Activated T-helper 1 cell treated with anti-CD3 and anti-CD28 coated beads, Interleukin-12 subunit alpha, Interleukin-12 subunit beta, Interleukin-2, Interleukin-4 antibody, amounts not matched to agents 30 ng/mL and 10 ng/mL and 1 ng/mL, durations not matched to agents 14 hours and 24 hours and 36 hours (primary cell): ENCODE measurements at places on chromosomes 2 and 18. TPM values are rescaled to one million over a fixed set of nuclear protein-coding genes. Genes with fewer than 3 reads are reported as not detected.

GRCh38 chr2:241036964-241037421 is 38.6 kb downstream of the SNED1 start:
- DNase-seq = no peak
- H3K27ac ChIP-seq = peak overlapping the region; percentile 34
- H3K27me3 ChIP-seq = no peaks in the 10 kb centered on the region
- H3K36me3 ChIP-seq = peaks cover 6% of the 10 kb centered on the region
- H3K4me1 ChIP-seq = peaks cover 21% of the 10 kb centered on the region
- H3K4me3 ChIP-seq = peak overlapping the region; percentile 84

Gene OR6B2
- not detected in 2 replicates for total RNA-seq

GRCh38 chr2:150063931-150064548 is 423.4 kb downstream of the RND3 start:
- H3K4me3 ChIP-seq = no peak overlapping the region
- no peaks in the 10 kb centered on the region for H3K36me3 ChIP-seq
- DNase-seq = no peak
- H3K4me1 ChIP-seq = no peaks in the 10 kb centered on the region
- H3K27me3 ChIP-seq = no peaks in the 10 kb centered on the region
- no peak overlapping the region for H3K27ac ChIP-seq

Gene OSGEPL1
- total RNA-seq = 8.3 and 11.4 TPM in 2 replicates

- H3K27ac ChIP-seq = peak overlapping the region; percentile 69
- DNase-seq = no peak
- H3K27me3 ChIP-seq = peaks cover 31% of the 10 kb centered on the region
- peaks cover 36% of the 10 kb centered on the region for H3K4me1 ChIP-seq
Measured at GRCh38 chr2:38074058-38074763, 1.7 kb downstream of the CYP1B1 start.

DNA sequence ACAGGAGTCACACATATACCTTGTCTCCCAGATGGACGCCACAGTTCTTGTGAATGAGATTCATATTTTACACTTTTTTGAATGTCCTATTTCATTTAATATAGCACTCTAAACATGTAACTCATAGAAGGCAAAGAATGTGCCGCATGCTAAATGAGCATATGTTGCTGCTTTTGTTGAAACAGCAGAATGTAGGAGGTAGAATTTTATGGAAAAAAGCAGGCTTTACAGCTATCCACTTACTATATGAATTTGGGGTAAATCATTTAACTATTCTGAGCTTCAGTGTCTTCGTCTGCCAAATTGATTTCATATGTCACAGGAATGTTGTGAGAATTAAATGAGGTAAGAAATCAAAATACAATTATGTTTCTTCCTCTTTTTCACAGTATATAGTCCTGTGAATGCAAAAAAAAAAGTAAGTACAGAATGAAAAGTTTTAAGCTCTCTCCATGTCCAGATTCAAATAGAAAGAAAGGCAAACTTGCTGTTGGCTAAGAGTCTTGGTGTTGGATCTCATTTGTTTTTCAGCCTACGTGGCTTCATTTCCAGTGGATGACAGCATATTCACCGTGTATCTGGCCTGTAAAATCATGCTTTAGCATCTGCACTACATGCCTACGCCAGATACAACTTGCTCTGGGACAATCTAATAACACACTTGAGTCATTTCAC is 154.7 kb upstream of the CNTNAP5 start:
- DNase-seq = no peak
- no peaks in the 10 kb centered on the region for H3K36me3 ChIP-seq
- no peak overlapping the region for H3K27ac ChIP-seq
- H3K4me3 ChIP-seq = no peak overlapping the region
- no peaks in the 10 kb centered on the region for H3K4me1 ChIP-seq
- no peaks in the 10 kb centered on the region for H3K27me3 ChIP-seq

GRCh38 chr2:222669353-222669752 is 2.1 kb upstream of the MOGAT1 start:
- no peak overlapping the region for H3K27ac ChIP-seq
- peaks cover 4% of the 10 kb centered on the region for H3K36me3 ChIP-seq
- peaks cover 7% of the 10 kb centered on the region for H3K4me1 ChIP-seq
- H3K27me3 ChIP-seq = peaks cover 55% of the 10 kb centered on the region

GRCh38 chr2:172296267-172297046 is 130.9 kb upstream of the ITGA6 start:
- DNase-seq = no peak
- no peak overlapping the region for H3K27ac ChIP-seq
- peaks cover 39% of the 10 kb centered on the region for H3K27me3 ChIP-seq
- H3K4me3 ChIP-seq = no peak overlapping the region

- no peaks in the 10 kb centered on the region for H3K4me1 ChIP-seq
- no peak overlapping the region for H3K27ac ChIP-seq
- H3K27me3 ChIP-seq = peaks cover 9% of the 10 kb centered on the region
- DNase-seq = no peak
- H3K4me3 ChIP-seq = no peak overlapping the region
Measured at GRCh38 chr2:200593905-200594304, 8.1 kb downstream of the AOX1 start.

Gene HOXD13
- total RNA-seq = not detected in 2 replicates

DNA sequence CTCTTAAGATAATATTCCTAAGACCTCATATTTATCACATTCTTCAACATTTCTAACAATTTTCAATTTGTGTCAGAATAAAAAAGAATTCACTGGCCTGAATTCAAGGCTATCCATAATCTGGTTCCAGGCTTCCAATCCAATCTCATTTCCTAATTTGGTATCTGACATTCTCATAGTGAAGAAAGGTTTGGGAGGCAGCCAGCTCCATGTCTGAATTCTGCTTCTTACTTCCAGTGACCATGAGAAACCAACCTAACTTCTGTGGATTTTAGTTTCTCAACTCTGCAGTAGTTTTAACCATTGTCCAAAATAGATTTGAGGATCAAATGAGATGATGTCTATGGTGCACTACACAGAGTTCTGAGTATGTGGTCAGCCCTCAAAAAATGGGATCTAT is 439.1 kb upstream of the GCFC2 start:
- no peaks in the 10 kb centered on the region for H3K4me1 ChIP-seq
- no peaks in the 10 kb centered on the region for H3K27me3 ChIP-seq
- no peak for DNase-seq
- no peak overlapping the region for H3K27ac ChIP-seq
- no peaks in the 10 kb centered on the region for H3K36me3 ChIP-seq

DNA sequence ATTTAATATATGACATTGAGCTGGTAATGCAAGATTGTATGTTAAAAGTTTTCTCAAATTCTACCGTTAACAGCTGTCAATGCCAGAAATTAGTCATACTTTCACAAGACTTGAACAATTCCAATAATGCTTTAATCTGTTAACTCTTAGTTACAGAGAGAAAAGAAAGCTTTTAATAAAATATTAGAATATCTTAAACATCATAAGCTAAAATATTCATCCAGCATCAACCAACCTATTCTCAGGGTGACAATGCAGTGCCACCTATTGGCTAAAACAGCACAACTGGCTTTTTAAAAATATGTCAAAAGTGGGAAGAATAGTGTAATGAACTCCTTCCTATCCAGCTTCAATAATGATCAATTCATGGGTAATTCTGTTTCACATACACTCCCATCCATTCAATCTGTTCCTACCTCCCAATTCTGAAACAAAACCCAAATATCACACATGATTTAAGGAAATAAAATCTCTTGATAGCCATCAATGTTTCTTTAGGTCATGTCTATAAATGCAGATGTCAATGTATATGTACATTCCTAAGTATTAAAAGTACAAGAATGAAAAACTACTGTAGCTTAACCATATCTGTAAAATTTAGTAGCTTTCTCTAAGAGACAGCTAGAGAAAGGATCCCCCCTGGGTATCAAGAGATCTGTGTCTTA is 79.8 kb upstream of the CCDC141 start:
- H3K4me3 ChIP-seq = no peak overlapping the region
- H3K27ac ChIP-seq = no peak overlapping the region
- no peaks in the 10 kb centered on the region for H3K4me1 ChIP-seq

- no peaks in the 10 kb centered on the region for H3K4me1 ChIP-seq
- H3K27me3 ChIP-seq = peaks cover 2% of the 10 kb centered on the region
- no peaks in the 10 kb centered on the region for H3K36me3 ChIP-seq
- no peak for DNase-seq
Measured at GRCh38 chr2:60070736-60071489, 482.5 kb downstream of the BCL11A start.

Gene KRTCAP3
- total RNA-seq = 3.5 and 5.7 TPM in 2 replicates

DNA sequence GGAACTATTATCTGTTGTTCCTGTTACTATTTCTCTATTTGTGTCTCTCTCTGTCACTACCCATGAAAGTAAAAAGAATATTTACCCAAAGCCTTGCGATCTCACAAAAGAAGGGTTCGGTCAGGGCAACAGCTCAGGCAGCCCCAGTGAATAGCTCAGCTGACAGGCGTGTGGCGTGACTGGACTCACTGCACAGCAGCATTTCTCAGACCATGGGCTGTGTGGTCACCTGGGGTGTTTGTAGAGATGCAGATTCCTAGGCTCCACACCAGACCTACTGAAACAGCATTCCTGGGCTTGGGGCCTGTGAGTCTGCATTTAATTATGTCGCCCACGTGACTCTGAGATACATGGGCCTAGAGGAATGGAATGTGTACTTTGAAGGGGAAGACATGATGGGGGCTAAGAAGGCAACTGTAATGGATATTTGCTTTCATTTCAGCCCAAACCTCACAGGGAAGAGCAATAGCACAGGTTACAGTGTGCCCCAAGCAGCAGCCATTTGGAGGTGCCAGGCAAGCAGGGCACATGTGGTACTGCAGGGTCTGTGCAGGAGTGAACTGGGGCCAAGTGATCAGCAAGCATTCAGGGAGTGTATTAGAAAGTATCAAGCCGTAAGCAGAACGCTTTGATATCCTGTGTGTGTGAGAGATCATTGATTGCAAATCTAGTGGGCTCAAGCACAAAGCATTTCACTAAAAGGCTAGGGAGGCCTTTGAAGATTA is 90.4 kb upstream of the RBMS1 start:
- peaks cover 2% of the 10 kb centered on the region for H3K27me3 ChIP-seq
- no peaks in the 10 kb centered on the region for H3K36me3 ChIP-seq
- H3K4me3 ChIP-seq = no peak overlapping the region
- H3K4me1 ChIP-seq = peaks cover 4% of the 10 kb centered on the region
- H3K27ac ChIP-seq = no peak overlapping the region

Gene CD28
- 132 and 133 TPM in 2 replicates for total RNA-seq
